Effector memory CD4-positive, alpha-beta T cell (primary cell): ENCODE measurements at places on chromosomes 7 and 10.

- no peak for DNase-seq
These were observed 16.8 kb downstream of the VIM start for GRCh38 chr10:17244700-17245365.

DNA sequence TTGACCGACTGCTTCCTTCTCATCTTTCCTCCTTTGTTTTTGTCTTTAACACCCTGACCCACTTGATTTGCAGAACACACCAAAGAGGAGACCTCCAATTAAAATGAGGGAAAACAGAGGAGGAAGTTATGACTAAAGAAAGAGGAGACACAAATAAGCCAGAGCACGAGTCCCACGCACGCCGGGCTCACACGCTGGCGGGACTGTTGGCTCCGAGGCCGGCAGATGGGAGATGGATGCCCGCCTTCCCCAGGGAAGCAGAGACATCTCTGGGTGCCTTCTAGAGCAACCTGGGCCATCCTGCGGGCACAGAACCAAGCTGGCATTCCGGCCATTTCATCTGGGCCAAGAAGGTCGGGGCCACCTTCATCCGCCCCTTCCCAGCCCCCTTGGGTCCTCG lies 5.6 kb downstream of the ADGRA1 start:
- DNase-seq = no peak

DNA sequence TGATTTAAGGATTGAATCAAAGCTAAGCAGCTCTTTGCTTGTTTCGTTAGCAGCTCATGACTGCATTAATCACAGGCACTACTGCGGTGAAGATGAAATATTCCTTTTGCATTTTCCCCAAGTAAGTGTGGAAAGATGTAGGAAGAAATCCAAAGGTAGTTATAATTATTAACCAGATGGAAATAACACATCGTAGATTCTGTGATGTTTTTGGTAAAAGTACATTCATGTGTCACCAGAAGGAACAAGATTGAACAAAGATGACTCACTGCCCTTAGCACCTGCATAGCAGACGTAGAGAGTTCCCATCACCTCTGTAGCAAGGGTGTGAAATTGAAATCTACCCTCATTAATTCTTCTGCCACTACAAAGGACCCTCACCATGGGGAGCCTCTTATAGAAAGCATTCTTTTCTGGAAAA lies 37.1 kb downstream of the SMURF1 start:
- DNase-seq = no peak

DNA sequence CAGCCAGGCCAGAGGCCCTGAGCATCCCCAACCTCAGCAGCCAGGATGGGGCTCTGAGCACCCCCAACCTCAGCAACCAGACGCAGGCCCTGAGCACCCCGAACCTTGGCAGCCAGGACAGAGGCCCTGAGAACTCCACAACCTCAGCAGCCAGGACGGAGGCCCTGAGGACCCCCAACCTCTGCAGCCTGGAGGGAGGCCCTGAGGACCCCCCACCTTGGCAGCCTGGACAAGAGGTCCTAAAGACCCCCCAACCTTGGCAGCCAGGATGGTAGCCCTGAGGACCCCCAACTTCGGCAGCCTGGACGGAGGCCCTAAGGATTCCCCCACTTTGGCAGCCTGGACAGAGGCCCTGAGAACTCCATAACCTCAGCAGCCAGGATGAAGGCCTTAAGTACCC lies 17.0 kb downstream of the RRP12 start:
- no peak for DNase-seq

DNA sequence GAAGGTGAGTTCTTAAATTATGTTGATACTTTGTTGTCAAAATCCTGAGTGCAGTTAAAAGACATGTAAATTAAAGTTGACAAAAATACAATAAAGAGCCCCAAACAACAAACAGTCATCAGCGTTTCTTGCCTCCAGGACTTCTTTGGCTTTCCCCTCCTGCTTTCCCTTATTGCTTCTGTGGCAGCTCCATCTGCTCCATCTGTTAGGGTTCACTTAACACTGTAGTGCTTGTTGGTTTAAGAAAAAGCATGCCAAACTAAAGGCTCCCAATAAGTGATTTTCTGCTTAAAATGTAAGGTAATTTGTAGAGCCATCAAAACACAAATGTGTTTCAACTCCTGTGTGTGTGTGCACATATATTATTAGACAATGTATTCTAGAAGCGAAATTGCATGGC lies 254.3 kb upstream of the GNAI1 start:
- no peak for DNase-seq

GRCh38 chr10:67925449-67926005 lies 41.1 kb downstream of the SIRT1 start:
- no peak for DNase-seq

DNA sequence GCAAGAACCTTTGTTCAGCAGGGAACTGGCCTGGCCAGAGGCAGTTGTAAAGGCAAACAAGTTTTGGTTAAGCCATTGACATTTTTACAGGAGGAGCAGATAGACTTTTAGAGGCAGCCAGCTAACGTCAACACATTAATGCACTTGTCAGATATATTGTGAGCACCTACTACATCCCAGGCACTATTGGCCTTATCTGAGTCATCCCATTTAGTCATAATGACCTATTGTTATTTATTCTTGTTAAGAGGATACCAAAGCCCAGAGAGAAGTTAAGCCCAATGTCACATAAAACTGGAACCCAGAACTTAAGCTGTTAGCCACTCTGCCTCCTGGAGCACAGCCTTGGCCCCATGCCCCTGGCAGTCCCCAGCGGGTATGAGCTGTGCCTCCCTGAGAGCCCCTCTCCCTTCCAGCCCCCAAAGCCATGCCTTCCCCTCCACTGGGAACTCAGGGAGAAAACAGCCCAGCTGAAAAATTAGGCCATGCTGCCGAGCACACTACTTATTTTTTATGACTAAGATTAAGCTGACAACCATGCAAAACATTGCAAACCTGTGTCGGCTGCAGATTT lies 32.7 kb upstream of the TRIM8 start:
- no peak for DNase-seq

DNA sequence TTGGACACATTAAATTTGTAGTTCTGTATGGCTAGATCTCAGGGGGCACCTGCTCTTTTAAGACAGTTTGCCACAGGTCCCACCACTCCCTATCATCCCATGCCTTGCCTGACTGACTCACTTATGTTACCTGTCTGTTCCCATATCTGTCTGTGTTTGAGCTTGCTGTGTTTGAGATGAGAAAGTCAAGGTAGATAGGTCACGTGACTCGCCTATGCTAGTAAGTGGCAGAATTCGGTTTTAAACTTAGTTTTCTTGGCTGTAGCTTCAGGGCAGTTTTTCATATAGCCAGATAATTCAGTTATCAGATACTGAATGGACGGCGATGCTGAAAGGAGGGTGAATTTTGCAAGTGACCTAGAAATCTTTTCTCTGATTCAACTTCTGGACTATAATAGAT lies 348.4 kb downstream of the RPS24 start:
- no peak for DNase-seq

DNA sequence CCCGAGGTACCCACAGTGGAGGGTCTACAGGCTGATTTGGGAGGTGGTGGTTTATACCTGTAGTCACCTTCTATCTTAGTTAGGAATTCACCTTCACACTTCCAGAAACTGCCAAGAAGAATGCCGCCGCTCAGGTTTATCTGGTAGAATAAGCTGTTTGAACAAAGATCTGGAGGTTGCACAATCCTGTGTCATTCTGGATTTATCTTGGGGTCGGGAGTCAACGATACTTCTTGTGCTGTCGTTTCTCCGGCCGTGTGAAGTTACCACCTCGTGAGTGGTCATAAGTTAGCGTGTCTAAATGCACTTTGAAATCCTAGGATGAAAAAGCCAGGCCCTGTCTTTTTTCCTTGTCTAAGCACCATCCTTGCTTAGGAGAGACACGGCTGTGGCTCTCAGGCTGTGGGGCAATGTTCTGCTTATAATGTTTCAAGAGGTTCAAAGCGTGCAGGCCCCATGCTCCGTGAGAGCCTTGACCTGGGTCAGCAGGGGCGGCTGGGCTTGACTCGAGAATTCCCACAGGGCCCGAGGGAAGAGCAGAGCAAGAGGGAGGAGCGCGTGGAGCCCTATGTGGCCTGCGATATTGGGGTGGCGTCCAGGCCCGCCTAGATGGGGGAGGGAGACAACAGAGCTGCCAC lies 35.5 kb downstream of the GRIFIN start:
- no peak for DNase-seq
